ENCODE measurements at places on chromosomes 4 and X. TPM values are rescaled to one million over a fixed set of nuclear protein-coding genes. Genes with fewer than 3 reads are reported as not detected.

GRCh38 chr4:8422327-8422726 is 18.2 kb downstream of the ACOX3 start:
- no peak for DNase-seq

DNA sequence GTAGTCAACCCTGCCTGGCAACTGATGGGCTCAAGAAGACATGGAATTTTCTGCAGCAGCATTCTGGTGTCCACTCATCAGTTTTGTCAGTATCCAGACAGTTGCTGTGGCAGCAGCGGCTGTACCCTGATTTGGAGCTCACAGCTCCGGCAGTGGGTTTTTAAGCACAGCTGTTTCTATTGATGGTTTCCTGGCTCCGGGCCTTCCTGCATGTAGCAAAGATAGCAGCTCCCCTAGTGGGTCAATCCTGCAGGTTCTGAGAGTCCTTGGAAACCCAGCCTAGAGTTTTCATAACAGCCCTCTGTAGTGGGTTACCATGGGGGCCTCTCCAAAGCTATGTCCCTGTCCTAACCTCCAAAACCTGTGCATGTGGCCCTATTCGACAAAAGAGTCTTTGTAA is 84.0 kb upstream of the ATP6AP2 start:
- DNase-seq = no peak

- no peak for DNase-seq
Measured at GRCh38 chr4:125303821-125304220, 10.9 kb upstream of the FAT4 start.

GRCh38 chr4:158020734-158021346 is 152.0 kb downstream of the GASK1B start:
- DNase-seq = peak; percentile 47

ART3 gene
- not detected for total RNA-seq

CENPVL3 gene
- not detected for total RNA-seq

GPRIN3 gene
- total RNA-seq = 0.39 TPM

GRCh38 chr4:33088713-33089112 is 2368.5 kb downstream of the PCDH7 start:
- no peak for DNase-seq

GPR34 gene
- not detected for total RNA-seq

GRCh38 chr4:139942241-139942640 is 211.7 kb downstream of the MAML3 start:
- DNase-seq = no peak

CT45A5 gene
- not detected for total RNA-seq
